ENCODE measurements at places on chromosomes 11 and 22. TPM values are rescaled to one million over a fixed set of nuclear protein-coding genes. Genes with fewer than 3 reads are reported as not detected.
A peak's percentile ranks its signal among the peaks of the same experiment; 100 is the strongest.

GRCh38 chr22:43155789-43156188 lies 4.4 kb downstream of the TSPO start:
- DNase-seq: no peak

GRCh38 chr11:128627666-128628324 lies 40.4 kb upstream of the ETS1 start:
- DNase-seq: peak; percentile 56

GRCh38 chr11:72522186-72522585 lies 87.9 kb upstream of the CLPB start:
- DNase-seq: no peak

- no peak for DNase-seq
Observed at GRCh38 chr22:27296091-27296675, 505.4 kb downstream of the MN1 start.

GRCh38 chr11:134751766-134752165 lies 339.7 kb upstream of the B3GAT1 start:
- peak; percentile 32 for DNase-seq

DNA sequence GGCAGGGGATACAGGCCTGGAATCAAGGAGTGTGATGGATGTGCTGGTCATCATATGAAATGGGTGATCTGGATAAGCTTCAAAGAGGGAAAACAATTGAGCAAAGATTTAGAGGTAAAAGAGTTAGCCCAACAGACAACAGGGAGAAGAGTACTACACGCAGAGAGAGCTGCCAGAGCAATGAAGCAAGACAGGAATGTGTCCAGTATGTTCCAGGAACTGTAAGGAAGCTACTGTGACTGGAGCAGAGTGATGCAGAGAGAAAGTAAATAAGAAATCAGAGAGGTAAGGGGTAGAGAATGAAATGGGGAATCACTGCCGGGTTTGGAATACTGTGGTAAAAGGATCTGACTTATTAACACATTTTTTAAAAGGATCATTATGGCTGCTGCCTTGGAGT lies 255.1 kb downstream of the DCDC1 start:
- no peak for DNase-seq

DNA sequence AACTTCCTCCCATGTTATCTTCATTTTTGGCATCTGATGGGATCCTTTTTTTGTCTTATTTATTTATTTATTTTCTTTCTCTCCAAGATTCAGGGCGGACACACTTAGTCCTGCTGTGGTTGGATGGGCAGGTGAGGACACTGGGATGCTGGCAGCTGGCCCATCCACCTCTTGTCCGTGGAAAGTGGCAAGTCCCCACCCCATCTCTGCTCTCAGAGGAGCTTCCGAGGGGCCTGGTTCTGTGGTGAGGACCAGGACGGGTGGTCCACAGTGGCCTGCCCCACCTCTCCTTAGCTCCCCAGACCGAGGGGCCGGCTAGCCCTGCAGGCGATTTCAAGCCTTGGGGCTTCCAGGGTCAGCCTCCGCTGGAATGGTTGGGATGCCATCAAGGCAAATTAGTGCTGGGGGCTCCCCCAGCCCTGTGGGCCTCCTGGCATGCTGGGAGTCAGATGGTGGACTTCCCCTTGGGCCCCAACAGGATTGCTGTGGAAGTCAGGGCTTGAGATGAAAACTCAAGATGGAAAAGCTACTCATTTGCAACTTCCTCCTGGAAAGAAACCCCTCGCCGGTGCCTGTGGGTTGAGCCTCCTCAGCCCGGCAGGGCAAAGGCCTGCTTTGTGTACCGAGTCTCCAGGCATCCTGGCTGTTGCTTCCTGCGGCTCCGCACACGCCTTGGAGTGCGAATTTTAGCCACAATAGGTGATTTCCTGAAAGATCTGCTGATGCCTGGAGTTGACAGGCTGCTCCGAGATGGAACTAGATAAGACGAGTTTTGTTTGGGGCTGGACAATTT lies 31.2 kb upstream of the LINC01488 start:
- DNase-seq: no peak

GRCh38 chr11:112421879-112422278 lies 161.2 kb upstream of the PLET1 start:
- DNase-seq: no peak

DNA sequence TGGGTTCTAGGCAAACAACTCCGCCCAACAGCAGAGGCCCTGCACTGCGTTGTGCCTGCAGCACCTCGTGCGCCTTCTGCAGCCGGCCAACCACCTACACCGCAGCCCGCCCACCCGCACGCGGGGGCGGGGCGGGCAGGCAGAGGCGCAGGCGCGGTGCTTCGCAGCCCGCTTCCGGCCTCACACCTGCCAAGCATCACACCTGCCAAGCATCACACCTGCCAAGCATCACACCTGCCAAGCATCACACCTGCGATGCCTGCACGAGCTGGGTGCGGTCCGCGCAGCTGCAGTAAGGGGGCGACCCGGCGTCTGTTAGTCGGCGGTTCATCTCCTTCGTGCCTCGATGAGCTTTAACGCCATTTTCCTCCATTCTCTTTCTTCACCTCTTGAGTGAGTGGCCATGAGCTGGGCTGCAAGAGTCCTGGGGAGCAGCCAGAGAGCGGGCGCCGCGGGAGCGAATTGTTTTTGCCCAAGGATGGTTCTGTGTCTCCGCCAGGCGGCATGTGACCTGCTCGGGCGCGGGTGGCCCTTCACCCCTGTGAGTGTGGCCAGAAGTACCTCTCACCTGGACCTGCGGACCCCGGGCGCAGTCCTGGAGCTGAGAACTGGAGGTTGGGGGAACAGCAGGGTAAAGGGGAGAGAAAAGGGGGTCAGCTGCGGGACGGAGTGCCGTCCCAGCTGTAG lies at the start of gene LDHAL6A:
TSS of gene LDHAL6A (plus strand) at position 171 of the 687 bp plus-strand sequence. CDS start 825 bp downstream, outside the sequence.
- DNase-seq: no peak

DNA sequence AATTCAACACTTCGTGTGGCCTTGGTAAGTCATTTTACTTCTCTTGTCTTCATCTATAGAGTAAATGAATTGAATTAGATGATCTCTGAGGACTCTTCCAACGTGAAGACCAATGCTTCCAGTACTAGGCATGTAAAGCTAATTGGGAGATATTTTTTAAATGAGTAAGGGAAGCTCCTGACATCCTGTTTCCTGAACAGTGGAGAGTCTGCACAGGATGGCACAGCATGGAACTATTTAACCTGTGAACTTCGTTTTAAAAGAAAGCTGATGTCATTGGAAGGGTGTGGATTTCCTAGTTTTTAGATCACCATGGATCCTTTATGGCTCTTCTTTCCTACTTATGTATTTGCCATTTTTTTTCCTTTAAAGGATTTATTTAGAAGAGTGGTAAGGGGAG lies 48.4 kb upstream of the HSD17B12 start:
- no peak for DNase-seq

- no peak for DNase-seq
Observed at GRCh38 chr11:102850973-102851745, 7.8 kb upstream of the MMP3 start.

DNA sequence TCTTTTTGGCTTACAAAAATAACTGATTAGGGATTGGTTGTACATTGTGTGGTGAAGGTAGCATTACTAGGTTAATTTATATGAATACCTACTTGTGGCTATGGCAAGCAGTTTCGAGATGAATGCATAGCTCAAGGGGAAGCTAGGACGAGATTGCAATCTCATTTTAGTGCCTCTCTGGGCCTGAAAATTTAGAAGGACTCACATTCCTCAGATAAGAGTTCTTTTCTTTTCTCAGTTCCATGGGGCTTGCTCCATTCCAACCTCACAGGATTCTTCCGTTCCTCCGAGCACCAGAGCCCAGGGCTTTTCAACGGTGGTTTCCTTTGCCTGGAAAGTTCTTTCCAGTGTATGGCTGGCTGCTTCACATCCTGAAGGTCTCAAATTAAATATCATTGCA lies 82.1 kb downstream of the CECR2 start:
- DNase-seq: no peak

DNA sequence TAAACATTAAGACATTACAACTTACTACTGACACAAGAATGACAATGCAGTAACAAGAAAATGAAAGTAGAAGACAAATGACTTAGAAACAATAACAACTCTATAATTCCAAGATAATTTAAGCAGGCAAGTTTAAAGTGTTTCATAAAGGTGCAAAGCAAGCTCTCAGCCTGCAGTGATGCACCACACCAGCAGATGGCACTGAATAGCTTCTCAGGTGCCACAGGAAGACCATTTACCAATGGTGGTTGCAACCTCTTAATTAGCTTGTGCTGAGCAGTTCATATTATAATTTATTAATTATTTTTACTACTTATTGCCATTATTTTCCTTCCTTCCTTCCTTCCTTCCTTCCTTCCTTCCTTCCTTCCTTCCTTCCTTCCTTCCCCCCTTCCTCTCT lies 60.6 kb downstream of the NXPE2 start:
- no peak for DNase-seq

- no peak for DNase-seq
Observed at GRCh38 chr11:60159868-60160267, 23.0 kb downstream of the MS4A6A start.

DNA sequence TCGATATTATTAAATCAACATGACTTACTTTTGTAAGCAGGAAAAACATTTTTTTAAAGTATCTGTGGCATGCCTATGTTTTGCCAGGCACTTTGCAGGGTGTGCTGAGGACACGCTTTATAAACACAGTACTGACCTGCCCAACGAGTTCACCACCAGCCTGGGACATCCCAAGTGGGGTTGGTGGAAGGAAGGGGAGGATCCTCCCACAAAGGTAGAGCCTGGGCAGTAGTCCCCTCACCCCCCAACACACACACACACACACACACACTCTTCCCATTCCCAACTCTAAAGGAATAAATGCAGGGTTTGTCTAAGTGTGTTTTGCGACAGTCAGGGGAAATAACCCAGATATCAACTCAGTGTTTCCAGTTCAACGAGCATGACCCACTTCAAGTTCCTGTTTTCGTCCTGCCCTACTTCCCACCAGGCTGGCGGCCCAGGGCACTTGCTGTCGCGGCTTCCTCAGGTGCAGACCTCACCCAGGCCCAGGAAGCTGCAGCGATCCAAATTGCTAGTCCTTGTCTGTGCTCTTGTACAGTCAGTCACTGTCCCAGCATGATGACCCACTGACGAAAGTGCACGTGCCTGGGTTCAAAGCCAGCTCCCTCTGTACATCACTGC lies 3.1 kb downstream of the CERK start:
- DNase-seq: no peak

DNA sequence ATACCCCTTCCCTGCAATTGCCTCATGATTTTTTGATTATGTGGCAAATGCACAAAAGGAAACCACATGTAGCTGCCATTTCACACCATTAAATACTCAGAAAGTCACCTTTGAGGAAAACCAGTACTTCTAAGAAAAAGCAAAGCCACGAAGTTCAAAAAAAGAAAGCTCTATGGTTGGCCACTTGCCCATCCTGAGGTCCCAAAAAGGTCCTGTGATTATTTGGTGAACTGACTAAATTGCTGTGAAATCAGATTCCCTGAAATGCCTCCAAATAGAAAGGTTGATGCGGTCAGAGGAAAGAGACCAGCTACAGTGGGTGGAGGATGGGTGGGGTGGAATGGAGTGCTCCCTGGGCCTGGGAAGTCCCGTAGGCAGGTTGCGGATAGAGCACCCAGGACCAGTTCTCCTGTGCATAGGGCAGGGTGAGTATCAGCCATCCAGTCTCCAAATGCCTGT lies 26.9 kb downstream of the MRPL16 start:
- no peak for DNase-seq

- no peak for DNase-seq
Observed at GRCh38 chr11:121649798-121650197, 197.0 kb upstream of the SORL1-AS1 start.

GRCh38 chr22:26744892-26745808 lies 87.8 kb downstream of the MIAT start:
- no peak for DNase-seq

DNA sequence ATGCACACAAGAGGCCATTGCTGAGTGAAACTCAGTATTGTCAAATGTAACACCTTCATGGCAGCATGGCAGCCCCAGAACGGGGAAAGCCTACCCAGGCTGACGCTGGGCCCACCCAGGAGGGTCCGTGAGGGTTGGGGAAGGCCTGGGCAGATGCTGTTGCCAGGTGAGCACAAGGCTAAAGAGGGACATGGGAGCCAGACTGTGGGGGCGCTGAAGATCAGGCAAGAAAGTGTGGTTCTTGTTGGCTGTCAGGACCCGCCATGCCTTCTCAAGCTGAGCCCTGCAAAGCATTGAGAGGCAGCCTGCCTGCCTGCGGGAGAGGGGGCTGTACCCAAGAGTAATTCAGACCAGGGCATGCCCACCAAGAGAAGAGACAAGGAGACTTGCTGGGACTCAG lies 85.0 kb upstream of the PITPNB start:
- no peak for DNase-seq

- DNase-seq: no peak
Observed at GRCh38 chr11:35750981-35751663, 88.5 kb downstream of the TRIM44 start.

DNA sequence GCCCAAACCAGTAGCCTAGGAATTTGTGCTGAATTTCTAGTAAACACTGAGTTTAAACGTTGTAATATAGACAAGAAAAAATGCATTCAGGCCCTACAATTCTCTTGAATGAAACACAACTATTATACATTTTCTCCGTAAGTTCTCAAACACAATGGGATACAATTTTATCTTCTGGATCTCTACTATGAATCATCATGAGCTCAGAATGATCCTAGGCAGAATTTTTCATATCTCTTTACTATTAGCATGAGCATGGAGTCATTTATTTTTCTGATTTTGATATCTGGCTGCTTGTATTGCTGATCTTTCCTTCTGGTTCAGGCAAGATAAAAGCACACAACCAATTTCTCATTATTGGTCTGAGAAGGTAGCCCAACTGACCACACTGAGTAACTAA lies 1123.4 kb upstream of the RAG2 start:
- no peak for DNase-seq

GRCh38 chr11:66363187-66363601 lies 8.4 kb downstream of the SLC29A2 start:
- DNase-seq: no peak

GRCh38 chr11:126174816-126175215 lies 36.6 kb downstream of the RPUSD4 start:
- DNase-seq: no peak

DNA sequence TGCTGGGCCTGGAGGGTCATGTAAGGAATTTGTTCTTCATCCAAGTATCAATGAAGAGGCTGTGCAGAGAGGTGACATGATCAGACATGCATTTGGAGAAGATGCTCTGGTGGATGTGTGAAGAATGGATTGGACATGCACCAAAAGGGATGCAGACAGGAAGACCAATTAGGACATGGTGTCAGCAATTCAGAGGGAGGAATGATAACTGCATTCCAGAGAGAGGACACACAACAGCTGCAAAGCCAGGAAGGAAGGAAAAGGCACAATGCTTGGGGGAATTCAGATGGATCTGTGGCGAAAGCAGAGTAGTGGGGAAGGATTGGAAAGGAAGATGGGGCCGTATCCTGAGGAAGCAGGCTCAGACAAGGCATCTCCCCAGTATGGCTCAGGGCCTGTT lies 5.2 kb upstream of the ARRB1 start:
- no peak for DNase-seq

GRCh38 chr11:15673408-15673831 lies 558.7 kb downstream of the INSC start:
- DNase-seq: no peak

- no peak for DNase-seq
Observed at GRCh38 chr22:29798801-29799200, 31.6 kb downstream of the UQCR10 start.

SHANK2 gene
- 0.35 TPM for total RNA-seq

MED19 gene
- 15.4 TPM for total RNA-seq

SEPTIN5 gene
- 287 TPM for total RNA-seq

GAB4 gene
- total RNA-seq: not detected

ZNF280A gene
- total RNA-seq: not detected

CRYBB2 gene
- total RNA-seq: not detected

SCUBE2 gene
- total RNA-seq: 1.6 TPM

NOX4 gene
- 5.9 TPM for total RNA-seq

B3GAT1 gene
- total RNA-seq: 0.16 TPM

GVQW3 gene
- total RNA-seq: 0.90 TPM

CALCA gene
- not detected for total RNA-seq

PRODH gene
- total RNA-seq: 1.7 TPM

Data from right atrium auricular region (tissue), 2 donors.